ENCODE measurements at places on chromosomes 3 and 15.

GRCh38 chr3:48463703-48464102 lies 17.2 kb downstream of the ATRIP start:
- DNase-seq: no peak

- no peak for DNase-seq
Measured at GRCh38 chr3:132254076-132254755, 63.0 kb upstream of the ACP3 start.

- no peak for DNase-seq
Measured at GRCh38 chr15:68935400-68935937, 5.1 kb downstream of the SPESP1 start.

- no peak for DNase-seq
Measured at GRCh38 chr3:8712908-8713255, 20.7 kb upstream of the CAV3 start.

DNA sequence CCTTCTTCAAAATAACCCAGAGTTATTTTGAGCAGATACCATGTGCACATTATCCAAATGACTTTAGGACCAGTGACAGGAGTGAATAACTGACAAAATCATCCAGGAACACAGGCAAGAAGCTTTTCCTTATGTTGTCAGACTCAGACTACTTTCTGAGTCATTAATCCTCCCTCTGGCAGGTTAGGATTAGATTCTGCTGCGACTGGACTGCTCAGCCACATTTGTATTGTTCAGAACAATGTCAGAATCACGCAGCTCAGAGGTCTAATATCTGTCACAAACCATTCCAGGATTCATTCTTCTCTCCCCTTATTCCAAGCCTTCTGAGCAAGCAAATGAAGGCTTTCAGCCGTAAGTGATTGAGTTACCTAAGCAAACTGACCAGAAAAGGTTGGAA lies 34.8 kb upstream of the FAM174B start:
- no peak for DNase-seq

DNA sequence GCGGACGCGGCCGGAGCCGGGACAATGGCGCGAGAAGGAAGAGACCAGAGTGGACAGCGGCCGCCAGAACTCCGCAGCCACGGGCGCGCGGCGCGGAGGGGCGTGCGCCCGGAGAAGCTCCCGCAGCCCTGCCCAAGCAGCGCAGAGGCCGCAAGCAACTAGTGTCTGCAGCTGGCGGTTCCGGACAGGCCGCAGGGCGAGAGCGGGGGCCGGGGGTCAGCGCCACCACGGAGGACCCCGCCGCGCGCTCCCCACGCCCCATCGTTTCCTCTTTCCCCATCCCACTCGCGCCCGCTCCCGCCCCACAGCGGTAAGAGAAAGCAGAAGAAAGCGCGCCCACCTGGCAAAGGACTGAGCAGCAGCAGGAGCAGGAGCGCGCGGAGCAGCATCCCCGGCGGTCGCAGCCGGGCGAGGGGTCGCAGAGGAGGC lies 440 bp downstream of the PRTG start:
- DNase-seq: no peak

GRCh38 chr3:155313300-155313699 lies 19.8 kb upstream of the STRIT1 start:
- DNase-seq: no peak

GRCh38 chr3:46947981-46948791 lies 28.4 kb downstream of the CCDC12 start:
- peak; percentile 26 for DNase-seq

- DNase-seq: no peak
Measured at GRCh38 chr3:169460035-169460434, 203.5 kb downstream of the MECOM start.

DNA sequence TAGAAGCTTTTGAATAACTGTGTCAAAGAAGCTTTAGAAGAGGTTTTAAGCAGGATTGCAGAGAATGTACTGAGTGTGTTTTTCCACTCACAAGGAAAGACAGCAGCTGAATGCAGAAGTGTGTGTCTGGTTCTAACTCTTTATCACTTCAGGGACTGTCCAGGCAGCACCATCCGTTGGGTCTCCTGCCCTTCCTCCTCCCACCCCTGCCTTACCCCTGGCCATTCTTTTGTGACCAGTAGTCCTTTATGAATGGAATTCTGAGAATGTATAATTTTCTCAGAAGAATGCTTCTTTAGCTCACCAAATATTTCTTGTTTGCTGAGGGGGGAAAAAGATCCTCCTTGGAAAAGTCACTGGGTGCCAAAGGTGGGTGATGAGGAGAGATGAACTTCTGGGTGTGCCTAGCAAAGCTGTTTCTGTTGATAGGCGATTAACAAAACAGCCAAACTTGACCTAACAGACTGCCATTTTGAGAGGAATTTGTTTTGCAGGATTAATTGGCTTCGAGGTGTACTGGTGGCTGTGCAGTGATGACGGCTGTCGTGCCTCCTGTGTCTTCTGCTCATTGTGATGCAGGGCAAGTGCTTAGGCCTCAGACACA lies 70.9 kb downstream of the IGF1R start:
- DNase-seq: no peak

DNA sequence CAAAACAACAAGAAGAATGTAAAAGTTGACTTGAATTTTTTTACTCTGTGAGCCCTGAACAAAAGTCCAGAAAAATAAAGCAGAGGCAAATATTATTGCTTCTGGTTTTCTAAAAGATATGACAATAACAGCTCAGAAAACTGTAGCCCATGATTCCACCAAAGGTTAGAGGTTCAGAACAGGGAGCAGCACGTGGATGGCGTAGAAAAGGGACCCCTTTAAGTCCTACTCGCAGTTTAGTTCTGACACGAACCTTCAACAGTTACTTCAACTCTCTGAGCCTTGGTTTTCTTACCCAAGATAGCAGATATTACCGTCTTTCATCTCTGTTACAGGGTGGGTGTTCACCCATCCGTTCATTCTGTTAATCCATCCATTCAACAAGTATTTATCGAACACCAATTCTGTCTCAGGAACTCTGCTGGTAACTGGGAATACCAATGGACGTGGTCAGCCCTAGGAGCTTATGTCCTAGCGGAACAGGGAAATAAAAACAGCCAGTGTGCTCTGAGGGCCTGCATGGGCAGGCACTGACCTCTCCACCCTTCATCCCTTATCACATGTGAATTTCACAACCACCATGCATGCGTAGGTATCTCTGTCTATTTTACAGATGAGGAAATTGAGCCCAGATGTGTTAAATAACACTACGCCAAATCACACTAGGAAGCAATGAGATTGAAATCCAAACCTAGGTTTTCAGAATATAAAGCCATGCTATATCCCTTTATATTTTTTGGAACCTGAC lies 274.2 kb upstream of the ICE2 start:
- no peak for DNase-seq

DNA sequence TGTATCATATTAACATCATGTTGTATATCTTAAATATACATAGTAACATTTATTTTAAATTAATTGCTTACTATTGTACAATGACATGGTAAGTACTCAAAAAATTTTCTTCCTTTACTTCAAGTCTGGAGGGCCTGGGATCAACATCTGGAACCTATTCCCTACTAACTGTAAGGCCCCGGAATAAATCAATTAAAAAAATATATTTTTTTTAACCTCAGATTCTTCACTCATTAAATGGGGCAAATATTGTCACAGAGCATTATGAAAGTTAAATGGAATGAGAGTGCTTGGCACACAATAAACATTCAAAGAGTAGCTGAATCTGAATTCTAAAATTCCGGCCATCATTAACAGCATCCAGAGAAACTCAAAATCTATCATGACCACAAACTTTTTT lies 16.5 kb downstream of the GSK3B start:
- DNase-seq: no peak

DNA sequence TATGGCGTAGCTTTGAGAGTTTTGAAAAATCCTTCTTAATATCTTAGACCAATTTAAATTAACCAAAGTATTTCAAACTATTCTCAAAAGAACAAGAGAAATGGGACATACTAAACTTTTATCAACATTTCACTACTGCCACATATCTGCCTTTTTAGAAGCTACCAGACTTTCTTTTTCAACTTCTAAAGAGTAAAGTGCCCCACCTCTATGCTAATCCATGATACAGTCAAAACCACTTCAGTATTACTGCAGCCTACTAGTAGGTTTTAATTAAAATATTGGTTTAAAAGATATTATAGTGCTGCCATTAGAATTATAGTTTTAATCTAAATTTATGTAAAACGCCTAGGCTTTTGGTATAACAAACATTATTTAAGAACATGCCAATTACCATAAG lies 15.1 kb downstream of the HERC1 start:
- DNase-seq: no peak

All from activated CD4-positive, CD25-positive, alpha-beta regulatory T cell treated with anti-CD3 and anti-CD28 coated beads, Interleukin-2, amount 50 U/mL, for 16 hours (primary cell).